ENCODE measurements at places on chromosomes 3 and 15.

GRCh38 chr3:7646851-7647250 is 785.9 kb downstream of the GRM7 start:
- no peak for DNase-seq

GRCh38 chr3:119927190-119927589 is 145.3 kb downstream of the NR1I2 start:
- no peak for DNase-seq

- no peak for DNase-seq
These were observed 1.7 kb upstream of the MAN2A2 start for GRCh38 chr15:90901175-90902039.

GRCh38 chr3:195259154-195259474 is 11.8 kb downstream of the XXYLT1 start:
- DNase-seq, result no peak

GRCh38 chr3:9291821-9292410 is 42.5 kb upstream of the SRGAP3 start:
- DNase-seq, result no peak

DNA sequence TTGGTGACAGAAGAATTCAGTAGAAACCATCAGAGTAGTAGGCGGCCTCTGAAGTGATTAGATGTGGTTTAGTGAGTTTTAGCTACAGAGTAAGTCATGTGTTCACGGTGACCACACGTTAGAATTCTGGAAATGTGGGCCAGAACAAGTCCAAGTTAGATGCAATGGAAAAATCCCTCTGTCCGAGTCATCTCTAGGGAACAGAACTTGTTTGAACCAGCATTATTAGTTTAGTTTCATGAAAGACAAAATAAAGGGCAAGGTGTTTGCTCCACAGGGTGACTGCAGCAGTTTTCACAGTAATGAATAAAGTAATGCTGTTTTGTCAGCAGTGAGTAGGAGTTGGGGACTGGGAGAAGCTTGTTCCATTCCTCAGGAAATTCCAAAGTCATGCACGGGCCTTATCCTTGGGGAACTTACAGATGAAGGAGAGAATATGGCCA is 100.2 kb downstream of the CGNL1 start:
- DNase-seq, result no peak

- no peak for DNase-seq
These were observed 37.0 kb upstream of the CASR start for GRCh38 chr3:122146466-122146865.

DNA sequence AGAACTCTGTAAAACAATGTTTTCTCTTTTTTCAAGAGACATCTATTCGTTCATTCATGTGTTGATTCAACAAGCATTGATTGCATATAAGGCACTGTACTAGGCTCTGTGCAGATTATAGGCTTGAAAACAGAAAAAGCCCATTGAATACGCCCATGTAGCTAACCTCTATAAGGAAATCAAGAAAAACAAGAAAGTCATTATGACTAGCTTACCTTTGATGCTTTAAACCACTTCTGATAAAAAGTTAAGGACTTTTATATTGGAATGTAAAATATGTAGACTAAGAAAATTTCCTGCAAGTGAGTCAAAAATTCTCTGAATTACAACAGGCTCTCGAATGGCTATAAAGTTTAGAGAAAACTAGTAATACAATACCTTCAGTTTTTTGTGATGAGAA is 92.5 kb downstream of the BDH1 start:
- no peak for DNase-seq
